ENCODE measurements at places on chromosomes 1 and 21.

DNA sequence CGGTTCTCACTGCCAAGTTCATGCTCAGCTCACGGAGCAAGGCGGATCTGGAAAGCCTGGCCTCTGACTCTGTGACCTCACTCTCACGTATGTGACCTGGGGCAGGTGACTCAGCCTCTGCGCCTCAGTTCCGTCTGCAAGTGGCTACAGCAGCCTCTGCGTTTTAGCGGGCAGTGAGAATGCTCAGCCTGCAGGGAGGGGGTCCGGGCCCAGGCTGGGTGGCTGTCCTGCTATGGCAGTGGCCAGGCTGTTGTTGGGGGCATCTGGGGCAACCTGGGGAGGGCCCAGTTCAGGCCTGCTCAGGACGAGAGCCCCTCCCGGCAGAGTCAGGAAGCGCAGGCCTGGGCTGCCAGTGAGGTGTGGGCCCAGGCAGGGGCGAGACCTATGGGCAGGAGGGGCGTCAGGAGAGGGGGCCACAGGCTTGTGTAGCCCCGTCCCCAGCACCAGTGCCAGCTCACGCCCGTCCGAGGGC, 27.9 kb downstream of the ARHGEF16 start:
- DNase-seq: no peak

DNA sequence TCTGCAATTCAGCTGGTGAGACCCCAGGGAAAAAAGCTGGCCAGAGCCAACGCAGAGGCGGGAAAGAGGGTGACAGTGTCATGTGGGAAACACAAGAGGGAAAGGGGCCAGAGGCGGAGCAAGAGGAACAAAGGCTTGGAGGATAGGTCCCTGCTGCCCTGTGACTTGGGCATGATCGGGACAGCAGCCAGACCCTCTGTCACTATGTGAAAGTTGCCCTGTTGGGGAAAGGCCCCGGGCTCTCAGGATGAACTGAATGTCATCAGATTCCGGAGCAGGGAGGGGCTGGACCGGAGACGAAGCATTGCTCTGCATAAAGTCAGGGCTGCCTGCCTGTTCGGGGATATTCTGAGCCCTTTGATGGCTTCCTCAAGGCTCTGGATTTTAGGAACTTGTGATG, 5.7 kb upstream of the ELF3 start:
- no peak for DNase-seq

DNA sequence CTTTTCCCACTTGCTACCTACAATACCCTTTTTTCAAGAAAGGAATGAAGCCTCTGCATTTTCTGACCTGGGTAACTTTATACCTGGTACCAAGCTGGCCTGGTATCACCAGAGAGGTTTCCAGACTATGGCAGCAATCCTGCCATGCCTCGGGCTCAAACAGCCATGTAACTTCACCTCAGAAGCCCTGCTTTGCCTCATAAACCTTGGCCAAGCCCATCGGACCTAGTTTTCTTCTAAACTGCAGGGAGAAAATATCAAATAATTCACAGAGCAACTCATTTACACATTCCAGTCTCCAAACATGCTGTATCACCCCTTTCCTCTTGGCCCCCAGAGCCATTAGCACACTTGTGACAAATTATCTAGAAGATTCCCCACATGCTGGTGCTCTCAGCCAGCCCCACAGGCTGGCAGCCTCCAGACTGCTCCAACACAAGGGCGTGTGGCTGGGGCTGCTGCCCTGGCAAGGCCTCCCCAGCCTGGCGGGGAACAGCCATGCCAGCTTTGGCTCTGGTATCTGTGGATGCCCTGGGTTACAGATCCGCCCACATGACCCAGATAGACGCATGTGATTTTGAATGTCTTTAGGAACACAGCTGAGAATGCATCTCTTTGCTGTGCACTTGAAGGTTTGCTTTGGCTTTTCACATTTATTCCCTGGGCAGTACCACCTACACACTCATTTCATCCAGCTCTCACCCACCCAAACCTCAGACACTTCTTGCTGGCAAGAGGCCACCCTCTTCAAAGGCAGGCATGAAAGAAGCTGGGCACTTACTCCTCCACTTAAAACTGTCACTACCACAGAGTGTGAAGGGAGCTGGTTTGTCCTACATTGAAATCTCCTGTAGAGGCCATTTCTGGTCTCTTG, 70.0 kb upstream of the BCAR3 start:
- DNase-seq: no peak

- DNase-seq: no peak
These were observed 679 bp downstream of the ABL2 start for GRCh38 chr1:179228783-179229213.

- DNase-seq: no peak
These were observed 89.4 kb upstream of the PGD start for GRCh38 chr1:10309243-10310011.

GRCh38 chr1:168320800-168321450, 40.2 kb downstream of the TBX19 start:
- DNase-seq: no peak

GRCh38 chr1:219189021-219189824, 15.5 kb downstream of the LYPLAL1 start:
- DNase-seq: no peak

GRCh38 chr1:20329793-20330542, 39.3 kb downstream of the VWA5B1 start:
- DNase-seq: no peak

GRCh38 chr1:172967936-172968335, 82.8 kb downstream of the TNFSF18 start:
- DNase-seq: no peak

GRCh38 chr1:53878492-53879105, 11.0 kb downstream of the YIPF1 start:
- DNase-seq: peak; percentile 17

GRCh38 chr1:224669403-224669802, 53.3 kb downstream of the CNIH3 start:
- DNase-seq: no peak

- DNase-seq: no peak
These were observed 434.8 kb downstream of the SETD4 start for GRCh38 chr21:35625576-35625975.

DNA sequence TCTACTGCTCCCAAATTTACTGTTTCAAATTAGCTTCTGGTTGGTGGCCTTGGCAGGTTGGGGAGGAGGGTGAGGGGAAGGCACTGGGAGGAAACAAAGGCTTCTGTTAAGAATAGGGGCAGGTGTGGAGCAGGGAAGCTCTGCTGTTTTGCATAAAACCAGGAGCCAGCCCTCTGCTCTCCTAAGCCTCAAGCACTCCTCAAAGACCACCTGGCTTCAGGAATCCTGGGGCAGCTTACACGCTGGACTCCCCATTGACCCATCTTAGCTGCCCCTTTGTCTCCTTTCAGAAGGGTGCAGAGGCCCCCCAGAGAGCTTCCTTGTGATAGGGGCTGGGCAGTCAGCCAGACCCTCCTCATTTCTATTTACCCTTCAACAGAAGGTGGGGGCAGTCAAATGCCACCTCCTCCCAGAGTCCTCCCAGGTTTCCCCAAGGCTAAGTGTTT, 11.5 kb upstream of the DHRS3 start:
- peak; percentile 69 for DNase-seq

DNA sequence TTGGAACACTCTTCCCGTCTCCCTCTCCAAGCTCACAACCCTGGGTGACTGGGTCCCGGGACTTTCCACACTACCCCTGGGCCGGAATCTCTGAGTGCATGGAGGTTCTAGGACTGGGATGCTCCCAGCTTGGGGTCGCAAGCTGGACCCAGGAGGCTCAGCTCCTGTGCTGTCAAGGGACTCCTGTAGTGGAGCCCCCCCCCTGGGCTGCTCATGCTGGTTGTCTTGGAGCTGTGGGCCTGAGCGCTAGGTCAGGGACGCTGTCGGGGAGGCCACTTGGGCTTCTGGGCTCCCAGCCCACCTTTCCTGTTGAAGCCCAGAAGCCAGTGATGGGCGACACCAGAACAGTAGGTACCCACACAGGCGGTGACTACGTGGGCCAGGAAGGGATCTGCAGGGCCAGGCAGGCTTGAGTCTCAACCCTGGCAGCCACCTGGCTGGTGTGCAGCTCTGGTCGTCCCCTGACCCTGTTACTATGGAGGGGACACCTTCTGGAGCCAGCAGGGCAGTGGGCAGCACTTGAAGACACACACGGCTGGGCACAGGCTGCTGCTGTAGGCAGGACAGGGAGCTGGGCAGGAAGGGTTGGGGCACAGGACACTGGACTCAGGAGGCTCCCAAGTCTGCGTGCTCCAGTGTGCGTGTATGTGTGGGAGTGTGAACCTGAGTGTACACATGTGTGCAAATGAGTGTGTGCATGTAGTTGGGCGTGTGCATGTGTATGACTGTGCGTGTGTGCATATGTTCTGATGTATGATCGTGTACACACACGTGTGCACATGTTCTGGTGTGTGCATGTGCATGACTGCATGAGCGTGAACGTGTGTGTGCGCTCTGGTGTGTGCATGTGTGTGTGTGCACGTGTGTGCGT, 3.0 kb downstream of the MMEL1 start:
- DNase-seq: no peak

GRCh38 chr1:2977886-2978611, 43.2 kb upstream of the ACTRT2 start:
- no peak for DNase-seq

DNA sequence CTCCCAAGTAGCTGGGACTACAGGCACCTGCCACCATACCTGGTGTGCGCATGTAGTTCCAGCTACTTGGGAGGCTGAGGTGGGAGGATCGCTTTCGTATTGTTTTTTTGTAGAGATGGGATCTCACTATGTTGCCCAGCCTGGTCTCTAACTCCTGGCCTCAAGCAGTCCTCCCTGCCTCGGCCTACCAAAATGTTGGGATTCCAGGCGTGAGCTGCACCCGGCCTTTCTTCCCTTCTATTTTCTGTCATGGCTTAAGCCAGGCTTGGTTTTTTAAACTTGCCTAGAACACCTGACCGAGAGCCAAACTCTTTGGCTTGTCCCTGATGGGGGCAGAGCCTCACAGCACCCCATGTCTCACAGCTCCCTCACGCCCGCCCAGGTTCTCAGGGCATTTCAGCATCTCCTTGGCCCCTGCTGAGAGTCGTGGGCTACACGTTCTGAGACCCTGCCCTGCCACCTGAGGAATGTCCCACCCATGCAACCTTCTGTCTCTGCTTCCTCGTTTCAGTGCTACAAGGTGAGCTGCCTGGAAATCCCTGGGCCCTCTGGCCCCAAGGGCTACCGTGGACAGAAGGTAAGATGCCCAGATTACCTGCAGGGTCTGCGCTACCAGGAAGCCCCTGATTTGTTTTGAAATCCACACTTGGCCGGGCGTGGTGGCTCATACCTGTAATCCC, 15.7 kb downstream of the COL6A2 start:
- DNase-seq: no peak

DNA sequence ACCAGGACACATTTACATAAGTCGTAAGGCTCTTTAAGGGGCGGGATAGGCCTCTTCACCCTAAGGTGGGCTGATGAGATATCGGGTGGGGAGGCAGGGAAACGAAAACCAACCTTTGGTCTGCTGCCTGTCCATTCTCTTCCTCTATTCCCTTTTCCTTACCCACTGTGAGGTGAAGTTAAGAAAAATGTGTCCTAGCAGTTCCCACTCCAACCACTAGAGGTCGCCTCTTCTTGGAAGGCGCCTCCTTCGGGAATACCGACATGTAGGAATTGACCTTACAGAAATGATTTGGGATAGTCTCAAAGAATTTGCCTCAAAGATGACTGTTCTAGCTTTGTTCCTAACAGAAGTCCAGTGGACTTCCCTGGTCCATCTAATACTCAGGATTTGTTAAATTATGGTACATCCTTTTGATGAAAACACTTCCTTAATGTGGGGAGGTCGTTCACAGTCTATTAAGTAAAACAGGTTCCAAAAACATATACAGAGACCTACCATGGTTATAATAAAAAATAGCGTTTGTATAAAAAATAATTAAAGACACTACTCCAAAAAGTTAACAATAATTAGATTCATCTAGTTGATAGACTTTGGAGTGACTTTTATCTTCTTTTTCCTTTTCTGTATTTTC, 14.1 kb downstream of the AZIN2 start:
- no peak for DNase-seq

- DNase-seq: no peak
These were observed 39.7 kb upstream of the CHODL start for GRCh38 chr21:18204931-18205330.

GRCh38 chr1:169427081-169427641, at the start of gene CCDC181:
Gene CCDC181 (minus strand): TSS chr1:169427474. CDS start chr1:169424927, 2,547 bp downstream.
- peak; percentile 82 for DNase-seq

DNA sequence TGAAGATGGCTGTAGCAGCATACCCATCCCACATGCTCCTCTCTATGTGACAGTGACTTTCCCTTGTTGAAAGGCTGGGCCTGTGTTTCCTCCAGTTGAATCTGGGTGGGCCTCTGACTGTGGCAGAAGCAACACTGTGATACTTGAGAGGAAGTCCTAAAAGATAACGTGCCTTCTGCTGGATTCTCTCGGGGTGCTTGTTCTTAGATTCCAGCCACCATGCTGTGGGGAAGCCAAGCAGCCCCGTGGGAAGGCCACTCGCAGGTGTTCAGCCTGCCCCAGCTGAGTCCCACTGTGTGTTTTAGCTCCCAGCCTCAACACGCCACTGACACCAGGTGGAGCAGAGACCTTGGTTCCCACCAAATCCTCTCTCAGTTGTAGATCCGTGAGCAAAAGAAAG, 31.5 kb downstream of the TRAPPC10 start:
- no peak for DNase-seq

- no peak for DNase-seq
These were observed 55.3 kb upstream of the DPH5 start for GRCh38 chr1:101080859-101081258.

DNA sequence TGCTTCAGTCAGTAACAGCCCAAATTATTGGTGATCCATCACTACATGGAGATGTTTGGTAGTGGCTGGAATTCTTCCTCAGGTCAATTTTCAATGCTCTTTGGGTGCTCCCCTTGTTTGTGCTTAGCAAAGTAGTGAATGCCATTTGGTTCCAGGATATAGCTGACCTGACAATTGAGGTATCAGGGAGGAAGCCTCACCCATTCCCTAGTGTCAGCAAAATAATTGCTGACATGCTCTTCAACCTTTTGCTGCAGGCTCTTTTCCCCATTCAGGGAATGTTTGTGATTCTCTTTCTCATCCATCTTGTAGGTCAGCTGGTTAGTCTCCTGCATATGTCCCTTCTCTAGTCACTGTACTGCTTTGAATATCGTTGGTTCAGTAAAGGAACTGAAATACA, 7.1 kb upstream of the OR10K1 start:
- DNase-seq: no peak

DNA sequence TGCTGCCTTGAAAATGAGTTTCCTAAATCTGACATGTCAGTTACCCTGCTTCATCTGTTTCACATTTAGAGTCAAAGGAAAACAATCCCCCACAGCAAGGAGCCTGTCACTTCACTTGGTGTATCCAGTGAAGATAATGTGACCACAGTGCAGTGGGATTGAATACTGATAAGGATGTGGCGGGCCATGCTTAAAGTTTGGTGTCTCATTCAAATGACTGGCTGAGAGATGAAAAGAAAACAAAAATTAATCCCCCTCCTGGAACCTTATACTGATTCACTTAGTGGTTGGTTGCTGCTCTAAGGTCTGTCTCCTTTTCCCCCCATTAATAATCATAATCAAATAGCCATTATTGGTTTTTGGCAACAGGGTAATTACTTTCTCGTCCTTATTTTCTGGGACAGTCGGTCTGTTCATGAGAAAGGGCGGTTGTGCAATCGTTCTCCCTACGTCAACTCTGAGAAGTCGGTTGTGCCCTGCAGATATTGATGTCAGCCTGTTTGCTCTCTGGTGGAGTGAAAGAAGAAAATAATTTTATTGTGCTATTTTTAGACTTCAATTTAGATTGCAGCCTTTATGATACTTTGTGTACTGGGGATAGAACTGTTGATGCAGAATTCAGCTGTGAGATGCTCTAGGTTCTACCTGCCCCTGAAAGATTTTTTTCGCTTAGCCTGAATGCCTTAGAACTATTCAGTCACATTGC, 360.2 kb downstream of the DISC1 start:
- DNase-seq: no peak

Measured in iPS DF 19.7 (cell line).